ENCODE measurements at places on chromosomes 4 and X. TPM values are rescaled to one million over a fixed set of nuclear protein-coding genes. Genes with fewer than 3 reads are reported as not detected.

The PSAPL1 gene
- not detected for total RNA-seq

The ZAR1 gene
- not detected for total RNA-seq

The CDS1 gene
- 18.8 TPM for total RNA-seq

The CCNA2 gene
- 7.2 TPM for total RNA-seq
